Colonic mucosa (tissue), 4 donors: ENCODE measurements at places on chromosomes 1 and 21.

GRCh38 chr1:245591346-245592188 is 436.8 kb downstream of the KIF26B start:
- DNase-seq, result no peak

GRCh38 chr1:226216056-226216455 is 7.4 kb upstream of the MIXL1 start:
- DNase-seq, result no peak

- DNase-seq, result peak; percentile 78
Measured at GRCh38 chr1:207049974-207050391, 1.0 kb downstream of the YOD1 start.

GRCh38 chr1:234212764-234213657 is 160.2 kb upstream of the COA6 start:
- no peak for DNase-seq

DNA sequence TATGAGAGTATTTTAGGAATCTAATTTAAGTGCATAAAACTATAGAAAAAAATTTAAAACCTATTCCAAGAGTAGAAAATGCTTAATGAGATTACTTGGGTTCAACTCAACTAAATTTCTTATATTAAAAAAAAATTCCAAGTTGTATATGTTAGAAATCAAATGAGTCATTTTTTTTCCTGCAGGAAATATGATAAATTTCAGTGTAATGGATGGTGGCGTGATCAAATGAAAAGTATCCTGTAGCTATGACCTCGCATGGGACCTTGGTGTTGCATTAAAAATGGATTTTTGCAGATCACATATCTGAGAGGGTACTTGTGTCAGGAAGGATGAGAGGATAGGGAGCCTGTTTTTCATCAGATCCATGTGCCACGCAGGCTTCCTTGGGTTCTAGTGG is 17.9 kb downstream of the ATP5PO start:
- DNase-seq, result no peak

DNA sequence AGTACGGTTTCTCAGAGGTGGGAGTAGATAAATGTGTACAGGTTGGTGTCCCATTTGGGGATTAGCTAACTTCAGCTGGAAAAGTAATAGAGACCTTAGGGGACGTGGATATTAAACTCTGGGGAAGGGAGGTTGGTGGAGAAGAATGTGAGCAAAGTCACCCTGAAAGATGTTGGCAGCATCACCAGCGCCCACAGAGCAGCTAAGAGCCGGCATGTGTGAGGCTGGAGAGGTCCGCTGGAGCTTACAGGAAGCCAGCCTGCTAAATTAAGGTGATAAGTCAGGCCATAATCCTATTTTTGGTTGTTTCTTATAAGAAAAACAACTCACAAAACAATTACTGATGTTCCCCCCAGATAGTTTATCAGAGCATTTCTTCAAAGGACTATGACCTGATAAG is 12.2 kb downstream of the PTGFRN start:
- DNase-seq, result no peak

GRCh38 chr21:16537501-16537900 is 807.7 kb downstream of the USP25 start:
- no peak for DNase-seq

DNA sequence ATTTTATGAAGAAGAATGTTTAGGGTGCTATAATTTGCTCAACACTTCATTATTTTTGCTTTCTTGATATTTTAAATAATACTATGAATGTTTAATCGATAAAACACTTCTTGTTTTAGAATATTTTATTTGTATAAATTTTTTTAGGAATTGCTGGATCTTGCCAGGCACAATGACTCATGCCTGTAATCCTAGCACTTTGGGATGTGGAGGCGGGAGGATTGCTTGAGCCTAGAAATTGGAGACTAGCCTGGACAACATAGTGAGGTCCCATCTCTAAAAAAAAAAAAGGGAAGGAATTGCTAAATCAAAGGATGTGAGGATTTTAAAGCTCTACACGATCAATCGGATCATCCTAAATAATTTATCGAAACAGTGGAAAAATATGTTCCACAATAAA is 17.6 kb downstream of the RNF11 start:
- DNase-seq, result no peak

- DNase-seq, result no peak
Measured at GRCh38 chr1:44390277-44390676, 14.8 kb upstream of the RNF220 start.

DNA sequence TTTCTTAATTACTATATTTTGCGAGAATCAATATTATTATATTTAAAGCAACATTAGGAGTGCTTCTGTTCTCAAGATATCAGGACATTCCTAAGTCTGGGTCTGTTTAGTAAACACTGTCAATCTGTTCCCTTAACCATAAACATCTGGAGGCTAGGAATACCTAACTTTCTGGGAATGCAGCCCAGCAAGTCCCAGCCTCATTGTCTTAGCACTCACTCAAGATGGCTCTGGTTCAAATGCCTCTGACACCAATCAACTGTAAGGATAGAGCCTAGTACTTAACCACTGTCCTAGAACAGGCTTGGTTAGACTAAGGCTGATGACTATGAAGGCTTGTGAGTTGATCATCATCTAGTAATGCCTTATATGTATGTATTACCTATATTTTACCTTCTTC is 61.5 kb downstream of the TNN start:
- no peak for DNase-seq

DNA sequence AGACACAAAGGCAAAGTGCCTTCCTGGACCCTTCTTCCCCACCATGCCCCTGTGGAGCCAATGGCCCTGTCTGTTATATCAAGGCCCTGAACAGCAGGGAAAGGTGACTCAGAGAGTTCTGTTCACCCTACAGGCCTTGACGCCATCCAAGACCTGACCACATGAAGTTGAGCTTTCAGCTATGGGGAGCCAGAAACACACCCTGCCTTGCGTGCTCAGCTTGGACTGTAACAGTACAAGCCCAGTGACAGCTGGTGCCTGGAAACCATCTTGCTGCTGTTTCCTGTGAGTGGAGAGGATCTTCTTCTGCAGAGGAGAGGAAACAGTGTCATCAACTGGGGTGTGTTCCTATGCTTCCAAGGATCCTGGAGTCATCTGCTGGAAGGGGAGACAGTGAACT is 165.0 kb upstream of the IRF2BP2 start:
- DNase-seq, result peak; percentile 15

GRCh38 chr21:33699277-33699676 is 57.0 kb downstream of the ITSN1 start:
- no peak for DNase-seq

DNA sequence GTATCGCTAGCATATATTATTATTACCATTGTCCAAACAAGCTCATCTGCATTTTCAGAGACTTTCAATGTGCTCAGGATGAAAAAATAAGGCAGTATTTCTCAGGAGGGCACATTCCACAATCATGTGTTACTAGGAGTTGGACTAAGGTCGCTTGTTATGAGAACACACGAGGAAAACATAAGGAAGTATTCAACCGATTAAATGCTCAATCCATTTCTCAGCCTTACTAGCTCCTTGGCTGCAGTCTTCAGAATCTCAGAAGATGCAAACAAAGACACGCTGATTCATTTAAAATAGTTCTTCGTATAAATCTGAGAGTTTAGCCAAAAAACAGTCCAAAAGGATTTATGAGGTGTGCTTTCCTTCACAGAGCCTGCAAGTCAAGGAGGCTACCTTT is 82.0 kb upstream of the JAK1 start:
- no peak for DNase-seq

GRCh38 chr1:238177351-238177750 is 286.6 kb upstream of the ZP4 start:
- DNase-seq, result no peak
